ENCODE measurements at places on chromosomes 2 and 18.

DNA sequence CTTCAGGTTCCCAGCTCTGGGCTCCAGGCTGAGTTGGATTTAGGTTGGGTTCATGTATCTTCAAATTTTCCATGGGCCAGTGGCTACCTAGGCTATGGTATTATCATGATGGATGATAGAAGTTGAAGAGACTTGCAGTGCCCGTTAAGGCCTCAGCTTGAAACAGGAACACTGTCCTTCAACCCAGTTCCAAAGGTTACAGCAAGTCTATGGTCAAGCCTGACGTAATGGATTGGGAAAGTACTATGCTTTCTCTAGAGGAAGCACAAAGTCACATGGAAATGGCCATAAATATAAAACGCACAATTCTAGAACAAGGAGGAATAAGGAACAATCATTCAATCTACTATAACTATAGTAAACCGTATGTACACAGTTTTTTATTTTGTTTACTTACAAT, 593.2 kb downstream of the ZEB2 start:
- no peak for DNase-seq

DNA sequence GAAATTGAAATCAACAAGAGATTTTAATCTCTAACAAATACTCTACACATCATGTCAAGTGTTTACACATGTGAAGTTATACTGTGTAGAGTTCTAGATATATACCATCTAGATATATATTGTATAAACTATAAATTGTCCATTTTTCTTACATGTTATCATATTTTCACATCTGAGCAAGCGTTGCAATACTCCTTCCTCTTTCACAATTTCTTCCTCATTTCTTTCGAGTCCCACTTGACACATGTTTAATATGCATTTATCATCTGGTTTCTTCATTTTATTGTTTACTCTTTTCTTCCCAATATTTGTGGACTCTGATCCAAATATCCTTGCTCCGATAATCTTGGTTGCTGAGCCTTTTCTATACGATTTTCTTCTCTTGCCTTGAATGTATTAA, 50.2 kb downstream of the UNC80 start:
- no peak for DNase-seq

GRCh38 chr2:168180483-168180882, 66.9 kb downstream of the STK39 start:
- no peak for DNase-seq

GRCh38 chr2:136212426-136213378, 94.8 kb upstream of the CXCR4 start:
- no peak for DNase-seq

DNA sequence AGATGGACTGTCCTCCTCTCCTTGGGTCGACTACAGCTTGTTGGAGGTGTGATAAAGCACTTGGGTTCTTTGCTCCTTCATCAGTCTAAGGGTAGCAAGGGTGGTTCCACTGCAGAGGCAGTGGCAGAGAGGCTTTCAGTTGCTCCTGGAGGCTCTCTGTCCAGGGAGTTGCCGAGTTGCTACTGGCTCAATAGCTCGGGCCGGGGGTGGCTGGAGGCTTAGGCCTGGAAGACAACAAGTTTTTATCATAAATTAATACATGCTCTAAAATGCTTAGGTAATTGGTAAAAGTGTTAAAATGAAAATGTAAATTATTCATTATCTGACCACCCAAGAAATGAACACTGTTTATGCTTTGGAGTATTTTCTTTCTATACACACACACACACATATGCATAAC, 162.0 kb upstream of the NRP2 start:
- DNase-seq = no peak

- DNase-seq = no peak
These were observed 6.8 kb upstream of the CDH20 start for GRCh38 chr18:61326407-61326806.

- no peak for DNase-seq
These were observed 184.6 kb downstream of the ZFP36L2 start for GRCh38 chr2:43041661-43042360.

GRCh38 chr18:261398-262073, 6.3 kb downstream of the THOC1 start:
- DNase-seq = no peak

- no peak for DNase-seq
These were observed 478.1 kb upstream of the CHAC2 start for GRCh38 chr2:53289309-53290006.

- DNase-seq = no peak
These were observed 217.6 kb downstream of the NDUFA10 start for GRCh38 chr2:239807568-239807967.

- DNase-seq = no peak
These were observed 64.1 kb upstream of the CNGA3 start for GRCh38 chr2:98282109-98282508.

- peak; percentile 41 for DNase-seq
These were observed 63.3 kb upstream of the ALPP start for GRCh38 chr2:232315049-232315922.

DNA sequence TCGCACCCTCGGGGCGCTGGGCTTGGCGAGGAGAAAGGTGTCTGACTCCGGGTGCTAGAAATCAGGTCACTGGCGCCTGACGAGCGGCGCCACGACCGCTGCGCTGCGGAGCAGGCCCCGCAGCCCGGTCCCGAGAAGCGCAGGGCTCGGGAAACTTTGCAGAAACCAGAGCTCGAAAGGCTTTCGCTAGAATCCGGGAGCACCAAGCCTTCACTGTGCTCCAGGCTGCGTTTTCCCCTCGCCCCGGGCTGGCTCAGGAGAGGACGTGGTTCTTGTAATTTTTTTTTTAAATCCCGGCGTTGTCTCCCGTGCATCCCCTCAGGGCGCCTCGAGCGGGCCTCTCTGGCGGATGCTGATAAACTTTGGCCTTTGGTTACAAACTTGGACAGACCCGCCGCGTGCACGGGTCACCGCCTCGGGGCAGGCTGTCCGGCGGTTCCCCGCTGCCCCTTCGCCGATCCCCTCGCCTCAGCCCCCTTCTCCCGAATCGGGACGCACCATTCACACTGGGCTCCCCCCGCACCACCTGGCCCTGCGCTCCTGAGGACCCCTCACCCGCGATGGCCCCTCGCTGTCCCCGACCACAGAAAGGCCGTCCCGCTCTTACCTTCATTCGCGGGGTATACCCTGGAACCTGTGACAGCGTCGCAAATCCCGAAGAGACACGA, 419 bp downstream of the EPHA4 start:
- DNase-seq = peak; percentile 24

DNA sequence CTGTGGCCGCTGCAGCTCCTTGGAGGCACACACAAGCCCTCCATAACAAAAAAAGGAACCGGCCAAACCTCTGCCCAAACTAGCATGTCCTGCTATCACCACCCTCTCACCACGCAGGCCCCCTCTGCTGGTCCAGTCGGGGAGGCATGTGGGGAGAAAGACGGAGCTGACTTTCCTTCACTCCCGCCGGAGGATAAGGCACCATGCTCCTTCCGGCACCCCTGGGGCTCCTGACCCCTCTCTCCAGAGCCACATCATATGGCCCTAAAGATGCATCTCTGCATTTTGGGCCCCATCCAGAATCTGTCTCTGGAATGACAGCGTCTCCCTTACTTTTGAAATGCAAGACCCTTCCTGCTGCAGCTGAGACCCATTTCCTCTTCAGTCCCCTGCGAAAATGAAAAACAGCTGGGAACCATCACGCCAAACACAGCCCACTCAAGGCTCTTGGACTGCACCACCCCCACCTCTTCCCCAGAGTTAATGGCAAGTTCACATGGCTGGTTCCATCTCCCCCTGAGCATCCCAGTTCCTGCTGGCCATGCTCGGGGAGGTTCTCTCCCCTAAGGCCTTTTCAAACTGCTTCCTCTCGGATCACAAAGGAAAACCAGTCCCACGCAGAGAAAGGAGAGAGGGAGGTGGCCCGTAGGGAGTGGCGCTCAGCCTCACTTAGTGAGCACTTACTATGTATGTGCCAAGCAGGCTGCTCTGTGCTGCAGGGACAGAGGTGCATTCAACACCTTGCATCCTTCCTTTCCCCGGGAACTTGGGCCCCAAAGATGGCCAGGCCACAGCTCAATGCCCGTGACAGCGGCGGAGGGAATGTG, 35.2 kb upstream of the MLPH start:
- DNase-seq = no peak

DNA sequence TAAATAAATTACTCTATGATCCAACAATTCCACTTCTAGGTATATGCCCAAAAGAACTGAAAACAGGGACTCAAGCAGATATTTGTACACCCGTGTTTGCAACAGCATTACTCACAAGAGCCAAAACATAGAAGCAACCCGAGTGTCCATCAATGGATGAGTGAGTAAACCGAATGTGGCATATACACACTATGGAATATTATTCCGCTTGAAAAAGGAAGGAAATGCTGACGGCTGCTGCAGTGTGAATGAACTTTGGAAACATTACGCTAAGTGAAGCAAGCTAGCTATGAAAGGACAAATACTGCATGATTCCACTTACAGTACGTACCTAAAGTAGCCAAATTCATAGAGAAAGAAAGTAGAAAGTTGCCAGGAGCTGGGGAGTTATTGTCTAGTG, 32.2 kb downstream of the MREG start:
- no peak for DNase-seq

- peak; percentile 64 for DNase-seq
These were observed 638.0 kb upstream of the ZEB2 start for GRCh38 chr2:145157741-145158591.

DNA sequence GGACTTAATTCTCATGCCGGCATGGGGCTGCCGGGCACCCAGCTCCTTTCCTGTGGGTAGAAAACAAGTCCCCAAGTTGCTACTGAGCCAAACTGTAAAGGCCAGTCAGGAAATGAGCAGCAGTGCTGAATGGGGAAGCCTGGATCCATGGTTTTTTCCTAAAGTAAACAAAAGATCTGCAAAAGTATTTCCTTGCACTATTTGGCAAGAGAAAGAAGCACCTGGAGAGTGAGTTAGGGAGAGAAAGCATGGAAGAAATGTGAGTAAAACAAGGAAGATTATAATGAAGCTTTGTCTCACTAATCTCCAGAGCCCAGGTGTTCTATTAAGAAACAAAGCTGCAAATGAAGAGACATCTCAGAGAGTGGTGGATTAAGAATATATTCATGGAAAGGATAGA, 117.6 kb downstream of the METTL8 start:
- no peak for DNase-seq

DNA sequence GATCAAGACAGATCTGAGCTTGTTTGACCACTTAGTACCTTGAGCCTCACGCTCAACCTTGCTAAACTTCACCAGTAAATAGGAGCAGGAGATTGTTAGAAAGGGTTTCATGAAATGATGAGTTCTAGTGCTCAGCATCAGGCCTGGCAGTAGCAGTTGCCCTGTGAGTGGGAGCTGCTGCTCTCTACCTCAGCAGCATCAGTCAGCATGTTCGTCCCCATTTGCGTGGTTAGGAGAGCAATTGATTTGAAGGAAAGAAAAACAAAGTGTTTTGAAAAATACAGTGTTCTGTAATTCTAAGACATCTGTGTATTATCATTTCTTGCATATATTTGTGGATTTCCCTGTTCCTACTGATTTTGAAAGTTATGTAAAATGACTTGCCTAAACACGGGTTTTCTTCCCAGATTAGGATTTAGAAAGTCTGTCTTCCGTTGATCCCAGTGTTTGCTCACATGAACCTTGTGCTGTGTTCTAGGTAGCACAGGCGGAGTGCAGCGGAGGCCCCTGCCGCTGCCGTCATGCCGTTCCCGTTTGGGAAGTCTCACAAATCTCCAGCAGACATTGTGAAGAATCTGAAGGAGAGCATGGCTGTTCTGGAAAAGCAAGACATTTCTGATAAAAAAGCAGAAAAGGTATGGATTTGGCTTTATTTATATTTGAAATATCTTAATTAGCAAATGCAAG, 47.0 kb downstream of the CAB39 start:
- no peak for DNase-seq

DNA sequence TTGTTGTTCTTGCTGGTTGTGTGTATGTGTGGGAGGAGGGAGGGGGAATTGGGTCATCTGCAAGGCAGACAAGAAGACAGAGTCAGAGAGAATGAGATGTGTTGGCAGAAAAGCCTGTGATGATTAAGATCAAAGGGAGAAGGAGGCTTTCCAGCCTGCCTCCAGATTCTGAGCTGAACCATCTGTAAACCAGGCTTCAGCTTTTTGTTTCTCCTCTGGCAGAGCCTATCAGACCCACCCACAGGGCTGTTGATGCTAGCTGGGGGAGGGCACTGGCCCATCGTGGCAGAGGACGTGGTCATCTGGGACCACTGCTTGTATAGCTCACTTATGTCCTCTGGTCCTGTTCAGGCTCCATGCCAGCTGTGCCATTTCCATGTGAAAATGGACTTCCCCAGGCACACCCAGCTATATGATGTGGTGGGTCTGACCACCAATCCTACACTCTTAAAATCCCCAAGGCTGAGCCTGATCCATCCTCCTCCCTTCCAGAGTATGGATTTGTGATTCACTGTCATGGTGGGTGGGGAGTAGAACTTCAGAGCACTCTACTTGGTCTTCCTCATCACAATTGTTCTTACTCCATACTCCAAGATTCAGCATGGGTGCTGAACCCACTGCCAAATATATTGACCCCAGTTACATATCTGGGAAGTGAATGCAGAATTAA, 27.8 kb upstream of the COL6A3 start:
- DNase-seq = no peak

- no peak for DNase-seq
These were observed 107.6 kb upstream of the BZW1 start for GRCh38 chr2:200703926-200704637.

- DNase-seq = no peak
These were observed 37.9 kb downstream of the LYPD1 start for GRCh38 chr2:132632000-132632649.

DNA sequence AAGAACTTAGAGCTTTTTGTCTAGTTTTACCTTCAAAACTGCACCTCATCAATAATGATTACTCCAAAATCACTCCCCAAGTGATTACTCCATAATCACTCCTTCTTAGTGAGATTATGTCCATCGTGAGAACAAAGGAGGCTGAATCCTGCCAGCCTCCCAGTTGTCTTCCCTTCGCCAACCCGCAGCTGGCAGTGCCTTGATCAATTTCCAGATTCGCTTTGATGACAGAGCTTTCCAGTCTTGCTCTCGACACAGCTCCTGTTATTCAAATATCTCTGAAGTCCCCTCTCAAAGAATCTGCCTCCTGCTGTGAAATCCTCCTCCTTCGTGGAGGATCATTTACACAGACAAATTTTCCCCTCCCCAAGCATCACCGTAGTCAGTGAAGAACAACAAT, 237.7 kb downstream of the EIPR1 start:
- DNase-seq = no peak

GRCh38 chr2:38097988-38098385, 22.0 kb upstream of the CYP1B1 start:
- DNase-seq = no peak

- no peak for DNase-seq
These were observed 223.7 kb downstream of the ALK start for GRCh38 chr2:29697715-29698114.

DNA sequence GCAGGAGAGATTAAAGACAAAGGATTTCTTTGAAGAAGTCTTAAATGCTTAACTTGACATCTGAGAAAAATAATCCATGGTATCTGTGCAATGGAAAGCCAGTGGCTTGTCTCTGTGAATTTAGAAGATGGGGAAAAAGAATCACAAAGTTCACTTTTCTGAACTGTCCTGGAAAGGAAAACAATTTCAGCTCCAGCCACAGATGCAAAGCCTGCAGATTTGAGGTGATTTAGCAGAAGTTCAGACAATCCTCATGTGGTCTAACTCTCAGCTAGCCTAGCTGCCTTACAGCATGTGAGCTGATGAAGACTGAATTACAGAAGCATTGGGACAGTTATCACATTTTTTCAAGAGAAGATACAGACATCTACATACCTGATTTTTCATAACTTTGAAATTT, 126.7 kb upstream of the ITGB6 start:
- no peak for DNase-seq

Measured in left ventricle myocardium inferior (tissue), 1 donor.